ENCODE measurements at places on chromosomes 12 and 14.

DNA sequence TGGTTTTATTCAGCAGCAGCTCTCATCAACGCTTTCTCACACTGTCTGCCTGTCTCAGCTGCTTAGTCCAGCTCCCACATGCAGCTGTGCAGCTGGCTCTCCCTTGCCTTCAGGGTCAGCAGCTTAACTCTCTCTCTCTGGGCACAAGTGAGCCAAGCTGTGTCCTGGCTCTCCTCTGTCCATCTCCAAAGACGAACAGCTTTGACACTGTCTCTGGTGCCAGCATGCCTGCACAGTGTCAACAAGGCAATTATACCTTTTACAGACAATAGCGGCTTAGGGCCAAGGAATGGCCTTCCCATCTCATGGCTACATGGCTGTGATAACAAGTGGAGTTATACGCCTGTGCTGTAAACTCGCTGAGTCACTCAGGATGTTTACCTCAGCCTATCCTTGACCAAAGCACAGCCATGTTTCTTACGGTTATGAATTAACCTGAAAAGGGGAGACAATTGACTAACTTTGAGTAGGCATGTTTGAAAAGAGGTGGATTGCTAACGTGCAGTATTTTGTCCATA, 38.4 kb upstream of the MANSC4 start:
- no peak for DNase-seq

GRCh38 chr14:90837355-90837754, 21.1 kb upstream of the TTC7B start:
- no peak for DNase-seq

GRCh38 chr12:22231836-22232235, 102.7 kb downstream of the ST8SIA1 start:
- DNase-seq = peak; percentile 20

DNA sequence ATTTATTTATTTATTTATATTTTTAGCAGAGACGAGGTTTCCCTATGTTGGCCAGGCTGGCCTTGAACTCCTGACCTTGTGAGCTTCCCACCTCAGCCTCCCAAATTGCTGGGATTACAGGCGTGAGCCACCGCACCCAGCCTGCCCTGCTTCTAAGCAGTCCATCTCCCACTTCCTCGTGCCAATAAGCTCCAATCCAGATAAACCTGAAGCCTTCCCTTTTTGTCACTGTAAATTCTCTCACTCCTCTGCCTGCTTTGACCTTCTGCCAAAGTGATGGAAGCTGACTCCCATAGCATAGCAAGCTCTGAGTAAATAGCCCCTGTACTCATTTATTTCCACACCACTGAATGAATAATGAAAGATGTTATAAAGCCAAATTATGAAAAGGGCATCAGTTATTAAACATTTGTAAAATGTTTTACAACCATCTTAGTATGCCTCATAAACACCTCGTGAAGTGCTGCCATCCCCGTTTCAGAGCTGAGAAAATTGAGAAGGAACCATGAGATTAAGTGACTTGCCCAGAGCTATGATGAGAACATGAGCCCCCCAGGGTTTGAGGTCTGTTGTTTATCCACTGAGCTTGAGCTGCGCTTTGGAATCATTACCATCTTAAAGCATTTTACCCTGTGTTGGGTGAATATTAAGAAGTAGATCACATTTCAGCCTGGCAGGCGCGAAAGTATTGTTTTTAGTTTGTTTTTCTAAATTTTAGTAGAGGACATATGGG, 30.4 kb downstream of the MANSC1 start:
- DNase-seq = peak; percentile 19

GRCh38 chr12:110728628-110729027, 14.1 kb downstream of the PPP1CC start:
- DNase-seq = no peak

DNA sequence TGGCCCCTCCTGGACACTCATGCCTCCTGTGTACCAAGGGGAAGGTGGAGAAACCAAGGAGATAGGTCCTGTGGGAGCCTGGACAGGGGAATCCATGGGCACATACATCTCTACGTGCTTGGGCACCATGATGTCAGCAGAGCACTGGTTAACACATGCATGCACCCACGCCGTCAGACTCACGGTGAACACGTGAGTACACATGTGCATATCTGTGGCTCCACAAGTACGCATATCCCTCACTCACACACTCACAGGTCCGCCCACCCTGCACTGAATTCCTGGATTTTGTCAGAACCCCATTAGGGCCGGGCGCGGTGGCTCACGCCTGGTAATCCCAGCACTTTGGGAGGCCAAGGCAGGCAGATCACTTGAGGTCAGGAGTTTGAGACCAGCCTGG, 29.1 kb upstream of the COX6A1 start:
- no peak for DNase-seq

DNA sequence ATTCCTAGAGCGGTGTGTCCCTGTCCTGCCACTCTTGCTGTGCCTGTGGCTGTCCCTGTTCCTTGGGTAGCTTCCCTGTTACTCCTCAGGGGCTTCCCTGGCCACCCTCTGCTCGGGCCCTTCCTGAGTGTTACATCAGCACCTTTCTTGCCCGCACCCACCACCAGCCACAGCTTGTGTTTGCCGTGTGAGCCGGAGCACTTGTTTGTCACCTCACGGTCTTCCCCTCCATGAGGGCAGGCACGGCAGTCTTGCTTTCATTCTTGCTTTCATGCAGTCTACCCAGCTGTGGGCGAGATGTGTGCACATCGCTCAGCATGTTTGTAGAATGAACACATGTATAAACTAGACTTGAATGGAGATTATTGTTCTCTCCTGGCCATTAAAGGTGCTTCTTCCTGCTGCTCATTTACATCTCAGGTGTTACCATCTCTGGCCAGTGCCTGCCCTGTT, 42.0 kb downstream of the TRAF3 start:
- DNase-seq = no peak

DNA sequence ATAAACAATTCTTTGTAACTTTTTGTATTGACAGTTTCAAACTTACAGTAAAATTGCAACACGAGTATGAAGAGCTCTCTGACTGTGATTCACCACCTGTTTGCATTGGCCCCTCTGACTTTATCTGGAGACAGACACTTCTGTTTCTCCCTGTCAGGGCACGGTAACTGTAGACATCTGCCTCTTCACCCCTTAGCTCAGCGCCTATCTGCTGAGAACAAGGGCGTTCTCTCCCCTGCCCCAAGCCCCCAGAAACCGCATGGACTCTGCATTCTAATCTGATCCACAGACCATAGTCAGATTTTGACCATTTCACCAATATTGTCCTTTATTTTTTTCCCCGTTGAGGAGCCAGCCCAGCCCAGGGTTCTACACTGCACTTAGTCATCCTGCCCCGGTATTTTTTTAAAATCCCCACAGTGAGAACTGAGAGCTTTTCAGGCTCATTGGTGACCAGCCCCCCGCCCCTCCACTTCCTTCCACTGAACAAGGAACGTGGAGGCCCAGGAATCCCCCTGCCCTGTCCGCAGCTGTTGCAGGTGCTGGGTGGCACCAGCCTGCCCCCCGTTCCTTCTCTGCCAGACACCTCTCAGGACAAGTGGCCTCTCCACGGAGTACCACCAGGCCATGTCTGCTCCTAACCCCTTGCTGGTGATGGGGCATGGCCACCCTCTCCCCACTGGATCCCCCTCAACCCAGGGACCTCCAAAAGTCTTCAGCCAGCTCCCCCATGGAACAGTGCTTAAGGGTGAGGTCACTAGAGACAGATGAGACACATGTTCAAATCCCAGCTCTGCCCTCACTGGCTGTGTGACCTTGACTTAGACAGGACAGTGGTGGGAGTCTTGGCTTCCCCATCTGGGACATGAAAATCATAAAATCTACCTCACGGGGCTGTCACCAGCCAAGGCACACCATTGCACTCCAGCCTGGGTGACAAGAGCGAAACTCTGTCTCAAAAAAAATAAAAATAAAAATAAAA, 11.2 kb downstream of the RHOF start:
- DNase-seq = no peak

DNA sequence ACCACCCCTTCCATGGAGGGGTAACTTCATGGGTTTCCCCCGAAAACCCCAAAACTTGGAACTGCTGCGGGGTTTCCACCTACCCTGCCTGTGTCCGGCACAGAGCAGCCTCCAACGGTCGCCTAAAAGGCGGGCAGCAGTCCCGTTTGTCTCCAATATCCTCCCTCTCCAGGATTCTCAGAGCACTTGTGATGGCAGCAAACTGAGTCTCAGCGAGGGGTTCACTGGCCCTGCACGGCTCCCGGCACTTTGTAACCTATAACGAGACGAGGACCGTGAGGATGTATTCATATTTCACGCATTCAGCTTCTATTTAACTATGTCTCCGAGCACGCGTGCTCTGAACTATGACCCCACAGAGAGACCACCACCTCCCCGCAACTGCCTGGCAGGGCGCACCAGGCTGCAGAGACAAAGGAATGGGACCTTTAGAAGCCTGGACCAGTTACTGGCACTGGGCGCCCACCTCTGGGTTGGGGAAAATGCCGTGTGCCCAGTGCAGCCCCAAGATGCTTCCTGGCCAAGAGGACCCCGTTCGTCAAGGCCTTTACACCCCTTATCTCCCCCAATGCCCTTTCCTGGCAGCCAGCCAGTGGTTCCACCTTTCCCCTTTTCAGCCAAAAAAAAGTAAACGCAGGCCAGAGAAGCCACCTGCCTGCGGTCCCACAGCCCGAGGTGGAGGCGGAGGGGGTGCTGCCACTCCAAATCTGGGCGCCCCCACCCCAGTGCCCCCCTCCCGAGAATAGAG, 173.1 kb upstream of the RTL1 start:
- DNase-seq = no peak

GRCh38 chr12:51188359-51189051, 15.6 kb upstream of the TFCP2 start:
- no peak for DNase-seq

DNA sequence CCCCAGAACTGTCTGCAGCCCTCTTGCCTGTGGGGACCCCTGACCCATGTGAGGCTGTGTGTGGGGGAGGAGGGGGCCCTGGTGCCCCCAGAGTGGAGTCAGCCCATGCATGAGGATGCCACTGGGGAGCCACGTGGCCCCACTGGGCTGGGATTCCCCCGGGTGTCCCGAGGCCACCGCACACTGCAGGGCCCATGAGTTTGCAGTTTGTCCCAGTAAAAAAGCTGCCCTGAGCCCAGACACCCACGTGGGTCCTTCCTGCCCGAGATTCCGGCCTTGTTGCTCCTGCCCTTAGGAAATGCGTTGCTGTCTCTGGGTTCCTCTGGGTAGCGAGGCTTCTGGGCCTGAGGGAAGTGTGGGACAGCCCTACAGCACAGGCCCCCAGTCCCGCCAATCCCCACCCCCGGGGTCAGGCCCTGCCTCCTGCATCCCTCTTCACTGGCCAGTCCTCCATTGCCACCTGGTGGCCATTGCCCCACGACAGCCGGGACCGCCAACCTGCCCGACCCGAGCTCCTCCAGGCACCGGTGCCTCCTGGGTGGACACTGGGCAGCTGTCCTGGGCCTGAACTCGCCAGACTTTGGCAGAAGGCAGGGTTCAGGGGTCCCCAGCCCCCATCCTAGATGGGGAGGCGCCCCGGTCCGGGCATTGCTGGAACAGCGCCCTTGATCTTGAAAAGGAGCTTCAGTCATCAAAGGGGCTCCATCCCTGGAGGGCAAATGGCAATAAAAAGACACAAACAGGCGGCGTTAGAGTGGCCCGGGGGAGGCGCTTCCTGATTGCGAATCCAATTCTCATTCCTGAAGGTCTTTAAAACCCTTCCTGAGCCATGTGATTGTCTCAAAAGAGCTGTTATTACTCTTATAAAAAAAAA, 15.6 kb upstream of the C14orf180 start:
- peak; percentile 58 for DNase-seq

DNA sequence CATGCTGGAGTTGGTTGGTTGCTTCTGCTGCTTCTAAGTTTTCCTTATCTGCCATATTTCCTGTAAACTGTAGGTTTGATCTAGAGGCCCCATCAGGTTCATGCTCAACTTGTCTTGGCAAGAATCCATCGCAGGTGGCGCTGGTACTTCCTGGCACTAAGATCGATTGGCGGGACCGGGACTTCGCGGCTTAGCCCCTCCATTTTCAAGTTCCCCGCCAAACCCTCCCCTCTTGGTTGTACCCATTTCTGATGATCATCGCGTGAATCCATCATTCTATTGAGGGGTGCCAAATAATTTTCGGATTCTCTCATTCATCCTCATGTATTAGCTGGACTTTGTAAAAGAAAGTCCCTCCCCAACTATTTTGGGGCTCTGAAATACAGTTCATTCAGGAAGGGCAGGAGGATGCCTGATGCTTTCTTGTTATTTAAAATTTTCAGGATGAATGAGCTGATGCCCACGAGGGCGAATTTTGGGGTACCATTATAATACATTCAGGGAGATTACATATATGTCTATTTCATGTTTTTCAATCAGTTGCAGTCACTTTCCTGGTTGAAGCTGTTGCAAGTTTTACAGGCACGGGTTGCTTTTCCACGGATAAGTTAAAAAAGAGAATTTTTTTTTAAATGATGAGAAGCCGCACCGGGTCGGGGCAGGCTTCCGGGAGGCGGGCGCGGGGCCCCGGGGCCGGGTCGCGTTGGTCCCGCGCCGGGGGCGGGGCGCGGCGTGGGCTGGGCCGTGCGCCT, 395 bp upstream of the BRI3BP start:
- peak; percentile 92 for DNase-seq

DNA sequence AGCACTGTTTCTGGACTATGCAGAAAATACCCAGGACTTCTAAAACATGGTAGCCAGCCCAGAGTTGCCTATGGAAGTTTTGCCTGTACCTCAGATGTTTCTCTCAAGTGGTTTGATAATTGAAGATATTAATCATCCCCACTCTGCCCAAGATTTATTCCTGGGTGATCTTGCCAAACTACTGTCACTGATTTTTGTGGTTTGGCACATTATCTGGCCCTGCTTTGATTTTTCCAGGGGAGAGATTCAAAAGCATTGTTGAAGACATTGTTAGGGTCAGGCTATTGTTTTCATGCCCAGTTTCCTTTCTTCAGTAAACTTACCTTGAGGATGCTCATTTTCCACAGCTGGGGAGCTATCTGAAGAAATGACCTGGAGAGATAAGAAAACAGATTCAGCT, 5.8 kb downstream of the PRKAG1 start:
- DNase-seq = no peak

DNA sequence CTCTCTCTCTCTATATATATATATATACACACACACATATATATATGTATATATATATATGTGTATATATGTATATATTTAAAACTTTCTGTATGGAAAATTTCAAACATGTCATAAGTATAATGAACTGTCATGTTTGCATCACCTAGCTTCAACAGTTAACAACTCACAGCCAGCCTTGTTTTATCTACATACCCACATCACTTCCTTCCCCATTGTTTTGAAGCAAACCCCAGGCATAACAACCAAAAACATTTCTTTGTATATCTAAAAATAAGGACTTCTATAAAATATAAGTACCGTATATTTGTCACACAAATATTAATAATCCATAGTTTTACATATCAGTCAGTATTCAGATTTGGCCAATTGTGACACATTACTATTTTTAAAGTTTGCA, 57.4 kb downstream of the PAPOLA start:
- DNase-seq = no peak

All from ACHN (cell line).